K562 (cell line): ENCODE measurements at places on chromosomes 12 and 14.

GRCh38 chr12:78697817-78698415, 166.7 kb upstream of the SYT1 start:
- no peaks in the 10 kb centered on the region for H3K4me1 ChIP-seq
- H3K27me3 ChIP-seq = no peaks in the 10 kb centered on the region
- H3K36me3 ChIP-seq = no peaks in the 10 kb centered on the region

DNA sequence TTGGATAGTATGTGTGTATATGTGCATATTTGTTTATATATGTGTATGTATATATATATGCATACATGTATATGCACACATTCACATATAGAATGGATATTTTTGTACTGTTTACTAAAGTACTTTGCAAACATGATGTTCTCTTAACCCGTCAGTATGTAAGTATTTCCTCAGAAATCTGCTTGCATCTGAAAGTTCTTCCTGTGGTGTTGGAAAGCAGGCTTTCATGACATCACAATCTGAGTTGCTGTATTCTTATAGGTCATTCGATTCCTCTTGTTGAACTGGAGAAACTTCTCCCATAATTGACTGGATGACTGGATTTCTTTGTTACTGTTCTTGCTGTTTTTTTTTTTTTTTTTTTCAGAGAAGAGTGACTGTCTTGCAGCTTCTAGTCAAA, 29.1 kb downstream of the GABARAPL1 start:
- no peaks in the 10 kb centered on the region for H3K27me3 ChIP-seq
- H3K4me1 ChIP-seq = no peaks in the 10 kb centered on the region

DNA sequence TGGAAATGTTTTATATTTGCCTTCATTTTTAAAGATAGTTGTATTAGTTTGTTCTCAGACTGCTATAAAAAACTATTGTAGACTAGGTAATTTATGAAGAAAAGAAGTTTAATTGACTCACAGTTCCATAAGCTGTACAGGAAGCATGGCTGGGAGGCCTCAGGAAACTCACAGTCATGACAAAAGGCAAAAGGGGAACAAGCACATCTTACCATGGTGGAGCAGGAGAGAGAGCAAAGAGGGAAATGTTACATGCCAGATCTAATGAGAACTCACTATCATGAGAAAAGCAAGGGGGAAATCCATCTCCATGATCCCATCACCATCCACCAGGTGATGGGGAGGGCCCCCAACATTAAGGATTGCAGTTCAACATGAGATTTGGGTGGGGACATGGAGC, 35.5 kb upstream of the UNC79 start:
- H3K36me3 ChIP-seq = no peaks in the 10 kb centered on the region
- H3K4me3 ChIP-seq = no peak overlapping the region
- no peak overlapping the region for H3K27ac ChIP-seq
- DNase-seq = no peak
- H3K27me3 ChIP-seq = no peaks in the 10 kb centered on the region
- no peaks in the 10 kb centered on the region for H3K4me1 ChIP-seq

DNA sequence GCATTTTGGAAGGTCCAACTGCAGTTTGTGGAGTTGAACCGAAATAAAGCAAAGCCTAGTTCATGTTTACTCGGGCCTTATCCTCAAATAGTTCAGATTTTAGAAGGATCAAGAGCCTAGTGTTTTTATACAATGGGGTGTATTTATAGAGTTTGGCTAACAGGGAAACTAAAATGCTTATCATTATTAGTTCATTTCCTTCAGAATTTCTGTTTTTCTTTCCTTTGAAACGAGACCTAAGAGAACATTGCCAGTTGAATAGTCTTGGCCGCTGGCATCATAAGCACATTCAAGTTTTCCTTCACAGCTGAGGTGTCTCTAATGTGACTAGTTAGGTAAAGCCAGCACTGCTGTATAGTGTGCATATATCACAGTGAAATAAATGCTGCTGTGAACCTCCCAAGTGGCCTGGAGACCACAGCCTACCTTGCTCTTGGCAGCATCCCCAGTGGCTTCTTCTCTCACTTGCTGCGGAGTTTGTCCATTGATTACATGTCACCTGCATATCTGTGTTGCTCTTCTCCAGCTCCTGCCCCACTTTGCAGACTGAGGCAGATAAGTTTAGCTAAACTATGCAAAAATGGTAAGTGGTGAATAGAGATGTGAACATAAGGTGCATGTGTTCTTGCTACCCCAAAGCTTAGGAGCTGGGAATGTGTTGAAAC, 88.8 kb downstream of the ANO6 start:
- no peaks in the 10 kb centered on the region for H3K27me3 ChIP-seq
- DNase-seq = no peak
- H3K4me1 ChIP-seq = peaks cover 5% of the 10 kb centered on the region; the same call in 2 of the 3 replicates
- 0 out of 3 replicates have a peak, but pooled peaks cover 4% of the 10 kb centered on the region for H3K36me3 ChIP-seq
